Uterine smooth muscle cell (primary cell): ENCODE measurements at places on chromosomes 2 and 18. TPM values are rescaled to one million over a fixed set of nuclear protein-coding genes. Genes with fewer than 3 reads are reported as not detected.

The KCNK3 gene
- total RNA-seq, result 0.44 TPM in 1 of 2 replicates, not detected in the other

The SP5 gene
- not detected in 2 replicates for total RNA-seq

The PPIL3 gene
- total RNA-seq, result 26.8 and 74.4 TPM in 2 replicates

The TLX2 gene
- not detected in 2 replicates for total RNA-seq

The TMEM131 gene
- 28.7 and 42.0 TPM in 2 replicates for total RNA-seq

The ECEL1 gene
- total RNA-seq, result not detected in 2 replicates

The MERTK gene
- total RNA-seq, result 0.11 and 0.37 TPM in 2 replicates

The TMEFF2 gene
- 0.22 TPM in 1 of 2 replicates, not detected in the other for total RNA-seq
